ENCODE measurements at places on chromosomes 16 and 17.
A peak's percentile ranks its signal among the peaks of the same experiment; 100 is the strongest.

DNA sequence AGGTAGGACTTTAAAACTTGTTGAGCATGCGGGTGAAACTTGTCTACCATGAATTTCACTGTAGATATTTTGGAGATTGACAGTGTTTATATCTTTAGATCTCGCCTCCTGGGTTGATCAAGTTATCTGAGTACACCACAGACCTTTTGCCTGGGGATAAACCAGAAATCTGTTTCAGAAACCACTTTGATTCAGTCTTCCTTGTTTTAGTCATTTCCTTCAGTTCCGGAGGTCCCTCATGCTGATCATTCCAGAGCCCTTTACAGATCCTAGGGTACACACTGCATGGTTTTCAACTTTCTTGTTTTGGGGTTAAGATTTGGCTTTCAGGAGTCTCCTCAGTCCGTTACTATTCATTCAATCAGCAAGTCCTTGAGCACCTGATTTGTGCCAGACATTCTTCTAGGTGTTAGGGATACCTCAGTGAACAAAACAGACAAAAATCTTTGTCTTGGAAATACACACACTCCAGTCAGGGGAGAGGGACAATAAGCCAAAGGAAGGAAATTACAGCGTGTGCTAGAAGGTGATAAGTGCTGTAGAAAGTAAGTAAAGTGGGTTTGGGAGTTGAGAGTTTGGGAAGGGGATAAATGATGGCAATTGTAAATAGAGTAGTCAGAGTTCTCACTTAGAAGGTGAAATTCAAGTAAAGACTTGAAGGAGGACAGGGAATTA is 12.2 kb downstream of the NOD2 start:
- DNase-seq: no peak

GRCh38 chr17:50426814-50427787 is 1.1 kb downstream of the ACSF2 start:
- DNase-seq: peak; percentile 57

- DNase-seq: peak; percentile 11
Observed at GRCh38 chr17:10698096-10698818, 863 bp downstream of the ADPRM start.

DNA sequence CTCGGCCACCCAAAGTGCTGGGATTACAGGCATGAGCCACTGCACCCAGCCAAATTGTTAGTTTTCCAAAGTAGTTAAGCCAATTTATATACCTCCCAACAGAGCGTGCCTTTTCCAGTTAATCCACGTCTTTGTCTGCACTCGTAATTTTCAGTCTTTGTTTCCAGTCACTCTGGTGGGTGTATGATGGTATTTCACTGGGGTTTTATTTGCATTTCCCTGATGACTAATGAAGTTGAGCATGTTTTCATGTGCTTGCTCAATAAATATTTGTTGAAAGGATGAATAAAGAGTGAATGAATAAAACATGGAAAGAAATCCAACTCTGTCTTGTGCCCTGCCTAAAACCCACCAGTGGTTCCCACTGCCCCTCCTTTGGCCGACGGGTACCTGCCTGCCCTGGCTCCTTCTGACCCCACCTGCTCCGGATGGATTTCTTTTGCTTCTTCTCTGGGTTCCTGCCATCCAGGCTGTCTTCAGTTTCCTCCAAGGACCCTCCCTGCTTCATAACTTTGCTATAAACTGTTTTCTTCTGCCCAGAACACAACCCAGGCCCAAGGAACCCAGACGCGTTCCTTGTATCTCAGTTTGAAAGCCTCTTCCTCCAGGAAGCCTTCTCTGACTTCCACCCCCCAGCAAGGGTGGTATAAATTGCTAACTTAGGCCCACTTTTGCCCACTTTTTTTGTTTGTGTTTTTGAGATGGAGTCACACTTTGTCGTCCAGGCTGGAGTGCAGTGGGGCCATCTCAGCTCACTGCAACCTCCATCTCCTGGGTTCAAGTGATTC is 3.0 kb upstream of the ABCC1 start:
- peak; percentile 52 for DNase-seq

All from kidney tubule cell (primary cell).